ENCODE measurements at places on chromosomes 2 and 18.

DNA sequence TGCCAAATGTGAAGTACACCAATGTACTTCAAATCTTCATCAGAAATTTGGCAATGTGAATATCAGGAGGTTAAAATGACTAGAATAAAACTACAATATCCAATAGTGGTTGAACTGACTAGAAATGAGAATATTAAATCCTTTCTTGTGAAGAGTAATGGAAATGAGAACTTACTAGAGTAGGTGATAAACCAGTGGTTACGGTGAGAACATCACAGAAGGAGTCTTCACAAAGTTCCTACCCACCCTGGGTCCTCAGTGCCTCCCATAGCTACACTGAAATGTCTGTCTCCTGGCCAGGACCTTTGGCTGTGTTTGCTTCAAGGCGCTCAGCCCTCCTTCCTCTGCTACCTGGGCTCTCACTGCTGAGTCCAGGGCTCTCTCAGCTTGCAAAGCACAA, 289.7 kb downstream of the STK39 start:
- DNase-seq, result no peak

GRCh38 chr18:50836521-50836957, 16.7 kb upstream of the MRO start:
- peak; percentile 23 for DNase-seq

DNA sequence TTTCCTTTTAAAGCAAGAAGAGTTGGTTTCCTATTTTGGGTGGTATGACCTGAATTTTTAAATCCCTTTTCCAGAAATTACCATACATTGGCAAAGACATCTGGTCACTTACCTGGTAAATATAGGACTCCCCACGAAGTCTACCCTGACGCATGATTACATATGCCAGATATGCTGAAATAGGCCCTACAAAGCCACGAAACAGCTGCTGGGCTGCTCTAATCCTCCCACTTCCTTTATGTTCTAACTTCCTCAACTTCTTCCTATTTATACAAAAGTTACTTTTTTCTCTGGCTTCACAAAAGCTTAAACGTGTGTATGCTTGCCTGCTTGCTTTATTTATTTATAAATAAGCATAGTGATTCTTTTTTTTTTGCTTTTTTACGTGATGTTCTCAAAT, 186.0 kb upstream of the EPHA4 start:
- DNase-seq, result no peak

GRCh38 chr2:58601017-58601416, 359.9 kb upstream of the FANCL start:
- no peak for DNase-seq

GRCh38 chr2:234488913-234489451, 7.9 kb downstream of the ARL4C start:
- DNase-seq, result no peak

- peak; percentile 88 for DNase-seq
Observed at GRCh38 chr2:48248251-48248933, 281.6 kb upstream of the STON1 start.

GRCh38 chr18:5214583-5215351, 17.7 kb upstream of the AKAIN1 start:
- no peak for DNase-seq

DNA sequence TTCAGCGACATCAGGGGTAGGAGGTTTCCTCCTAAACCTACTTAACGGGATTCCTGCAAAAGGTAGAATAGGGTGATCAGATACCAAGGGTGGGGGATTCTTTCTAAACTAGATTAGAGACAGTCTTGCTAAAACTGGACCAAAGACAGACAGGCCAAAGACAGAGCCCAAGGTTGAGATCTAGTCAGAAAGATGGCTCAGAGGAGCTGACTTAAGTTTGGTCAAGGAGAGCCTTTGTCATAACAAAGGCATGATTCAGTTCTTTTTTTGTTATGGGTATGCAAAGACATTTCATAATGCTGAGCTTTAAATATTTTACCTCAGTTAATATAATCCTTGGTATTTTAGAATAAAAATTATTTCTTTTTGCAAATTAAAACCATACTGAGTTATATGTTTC, 17.8 kb upstream of the GPR75 start:
- no peak for DNase-seq

DNA sequence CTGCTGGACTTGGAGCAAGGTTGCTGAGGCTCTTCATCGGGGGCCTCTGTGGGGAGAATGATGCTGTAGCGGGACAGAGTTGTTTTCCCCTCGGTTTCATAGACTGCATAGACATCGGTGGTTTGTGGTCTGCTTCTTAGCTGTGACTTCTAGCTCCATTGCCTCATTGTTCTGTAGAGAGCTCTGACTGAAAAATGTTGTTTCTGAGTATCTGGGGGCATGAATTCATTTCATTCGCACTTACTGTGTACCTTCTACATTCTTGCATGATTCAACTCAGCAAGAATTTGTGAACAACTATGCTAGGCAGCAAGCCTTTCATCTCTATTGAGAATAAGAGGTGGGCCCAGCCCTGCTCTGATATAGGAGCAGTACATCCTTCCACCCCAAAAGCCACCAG, 406.8 kb downstream of the NBAS start:
- DNase-seq, result no peak

- no peak for DNase-seq
Observed at GRCh38 chr2:199982126-199982843, 26.9 kb downstream of the MAIP1 start.

GRCh38 chr2:237354892-237355291, 59.1 kb downstream of the COL6A3 start:
- no peak for DNase-seq

- no peak for DNase-seq
Observed at GRCh38 chr2:45311559-45311958, 299.5 kb downstream of the SRBD1 start.

GRCh38 chr2:67006373-67006960, 390.7 kb upstream of the ETAA1 start:
- no peak for DNase-seq

DNA sequence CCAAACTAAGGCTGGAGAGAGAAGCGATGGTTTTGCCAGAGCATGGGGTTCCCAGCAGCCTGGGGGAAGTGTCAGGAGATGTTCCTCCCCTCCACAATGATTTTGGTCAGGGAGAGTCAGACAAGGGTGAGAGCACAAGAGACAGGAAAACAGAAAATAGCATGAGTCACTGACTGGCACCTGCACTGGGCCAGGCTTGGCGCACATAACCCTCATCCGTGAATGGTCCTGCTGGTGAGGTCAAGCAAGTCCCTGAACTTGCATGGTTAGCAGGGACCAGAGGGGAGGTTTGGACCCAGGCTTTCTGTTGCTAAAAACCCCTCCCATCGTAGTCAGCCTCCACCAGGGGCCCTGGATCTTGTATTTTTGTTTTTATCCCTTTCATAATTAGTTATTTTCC, 174.5 kb upstream of the MYT1L start:
- no peak for DNase-seq

- DNase-seq, result no peak
Observed at GRCh38 chr2:3202926-3203325, 174.7 kb downstream of the EIPR1 start.

GRCh38 chr2:232537499-232537898, 2.0 kb upstream of the CHRNG start:
- no peak for DNase-seq

Data from NCI-H446 (cell line).